Stimulated activated CD8-positive, alpha-beta memory T cell treated with anti-CD3 and anti-CD28 coated beads, Interleukin-15, amount 100 ng/mL, for 24 hours (primary cell): ENCODE measurements at places on chromosomes 16 and 17.

GRCh38 chr17:58246781-58247180 lies 8.4 kb downstream of the LPO start:
- DNase-seq = no peak

DNA sequence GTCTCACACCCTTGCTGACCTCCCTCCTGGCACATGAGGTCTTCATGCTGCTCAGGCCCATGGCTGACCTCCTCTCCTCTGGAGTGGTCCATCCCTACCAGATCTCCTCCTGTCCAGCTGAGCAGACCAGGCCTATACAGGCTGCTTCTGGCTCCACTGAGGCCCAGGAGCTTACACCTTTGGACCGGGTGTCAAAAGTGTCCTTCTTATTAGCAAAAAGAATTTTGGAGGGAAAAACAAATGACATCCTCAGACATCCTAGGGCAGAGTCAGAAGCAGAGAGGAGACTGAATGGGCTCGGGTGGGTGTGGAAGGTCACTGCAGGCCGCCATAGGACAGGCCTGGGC lies 38.1 kb downstream of the WSB1 start:
- no peak for DNase-seq

DNA sequence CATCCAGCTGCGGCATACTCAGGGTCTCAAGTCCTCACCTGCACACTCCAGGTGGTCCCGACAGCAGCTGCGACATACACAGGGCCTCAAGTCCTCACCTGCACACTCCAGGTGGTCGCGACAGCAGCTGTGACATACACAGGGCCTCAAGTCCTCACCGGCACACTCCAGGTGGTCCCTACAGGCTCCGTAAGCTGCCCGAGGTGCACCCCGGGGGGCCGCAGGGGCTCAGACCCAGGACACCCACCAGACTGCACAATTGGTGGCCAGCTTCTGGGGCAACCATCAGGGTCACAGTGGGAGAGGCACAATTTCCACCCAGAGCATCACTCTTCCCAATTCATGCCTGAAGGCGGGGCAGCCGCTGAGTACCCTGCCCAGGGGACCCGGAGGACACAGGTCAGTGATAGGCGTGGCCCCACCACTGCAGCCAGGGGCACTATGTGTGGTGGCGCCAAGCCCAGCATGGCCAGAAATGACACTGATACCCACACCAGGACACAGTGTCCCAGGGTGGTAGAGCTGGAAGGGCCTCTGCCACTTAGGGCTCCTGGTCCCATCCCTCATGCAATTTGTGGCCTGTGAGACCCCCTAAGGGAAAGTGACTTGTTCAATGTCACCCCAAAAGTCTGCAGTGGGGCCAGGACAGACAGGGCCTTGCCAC lies 57.5 kb upstream of the ZNF469 start:
- no peak for DNase-seq

DNA sequence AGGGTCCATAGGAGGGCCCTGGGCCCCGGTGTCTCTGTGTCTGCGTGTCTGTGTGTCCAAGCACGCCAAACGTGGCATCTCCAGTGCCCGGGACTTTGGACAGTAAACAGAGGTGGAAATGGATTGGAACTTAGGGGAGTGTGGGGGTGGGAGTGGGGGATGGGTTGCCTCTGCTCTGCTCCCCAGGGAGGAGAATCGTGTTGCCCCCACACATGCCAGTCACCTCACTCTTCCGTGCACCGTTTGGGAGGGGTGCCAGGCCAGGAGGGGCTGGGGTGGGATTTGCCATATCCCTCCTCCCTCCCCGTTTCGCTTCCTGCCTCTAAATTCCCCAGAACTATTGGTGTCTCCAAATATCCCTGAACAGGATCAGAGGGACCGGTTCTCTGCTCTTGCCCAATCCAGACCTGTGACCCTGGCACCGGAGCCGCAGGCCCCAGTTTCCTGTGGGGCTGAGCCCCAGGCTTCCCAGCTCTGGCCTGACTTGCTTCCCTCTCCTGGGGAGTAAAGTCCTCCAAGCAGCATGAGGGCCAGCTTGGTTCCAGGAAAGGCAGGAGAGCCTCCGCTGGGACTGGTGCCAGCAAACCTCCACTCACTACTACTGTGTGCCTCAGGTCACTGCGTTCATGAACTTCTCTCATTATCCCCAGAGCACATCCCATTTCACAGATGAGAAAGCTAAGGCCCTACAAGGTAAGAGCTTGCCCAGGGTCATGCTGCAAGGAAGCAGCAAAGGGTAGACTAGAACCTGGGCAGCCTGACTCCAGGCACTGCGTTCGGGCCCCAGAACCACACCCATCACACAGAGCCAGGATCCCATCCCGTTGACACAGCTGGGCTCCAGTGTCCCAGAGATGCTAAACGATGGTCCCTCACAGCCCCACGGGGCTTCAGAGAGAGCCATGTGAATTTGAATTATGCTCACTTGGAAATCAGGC lies at the start of gene ASGR1:
ASGR1 (minus strand) TSS at position 54 of the 938 bp plus-strand sequence. CDS start 807 bp downstream, outside the sequence.
- no peak for DNase-seq

- DNase-seq = no peak
Observed at GRCh38 chr17:13046361-13046760, 28.5 kb upstream of the ELAC2 start.

GRCh38 chr17:80080081-80080480 lies 21.3 kb upstream of the GAA start:
- DNase-seq = no peak

DNA sequence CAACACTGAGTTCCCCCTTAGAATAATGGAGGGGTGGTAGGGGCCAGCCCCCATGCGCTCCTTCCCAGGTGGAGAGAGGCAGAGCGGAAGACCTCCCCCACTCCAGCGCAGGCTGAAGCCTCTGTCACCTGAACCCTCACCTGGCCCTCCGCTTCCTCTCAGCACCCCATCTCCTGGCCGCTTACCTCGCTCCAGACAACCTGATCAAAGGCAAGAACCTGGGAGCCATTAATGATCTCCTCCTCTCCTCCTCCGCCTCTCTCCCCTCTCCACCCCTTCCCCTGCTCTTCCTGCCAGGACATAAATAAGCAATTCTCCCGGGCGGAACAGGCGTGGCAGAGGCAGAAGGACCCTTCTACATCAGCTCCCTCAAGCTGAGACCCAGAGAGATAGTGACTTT lies 110.2 kb upstream of the LHX1 start:
- no peak for DNase-seq

GRCh38 chr16:82425661-82426060 lies 201.1 kb upstream of the CDH13 start:
- no peak for DNase-seq

GRCh38 chr16:79535130-79535529 lies 65.4 kb downstream of the MAF start:
- DNase-seq = no peak

DNA sequence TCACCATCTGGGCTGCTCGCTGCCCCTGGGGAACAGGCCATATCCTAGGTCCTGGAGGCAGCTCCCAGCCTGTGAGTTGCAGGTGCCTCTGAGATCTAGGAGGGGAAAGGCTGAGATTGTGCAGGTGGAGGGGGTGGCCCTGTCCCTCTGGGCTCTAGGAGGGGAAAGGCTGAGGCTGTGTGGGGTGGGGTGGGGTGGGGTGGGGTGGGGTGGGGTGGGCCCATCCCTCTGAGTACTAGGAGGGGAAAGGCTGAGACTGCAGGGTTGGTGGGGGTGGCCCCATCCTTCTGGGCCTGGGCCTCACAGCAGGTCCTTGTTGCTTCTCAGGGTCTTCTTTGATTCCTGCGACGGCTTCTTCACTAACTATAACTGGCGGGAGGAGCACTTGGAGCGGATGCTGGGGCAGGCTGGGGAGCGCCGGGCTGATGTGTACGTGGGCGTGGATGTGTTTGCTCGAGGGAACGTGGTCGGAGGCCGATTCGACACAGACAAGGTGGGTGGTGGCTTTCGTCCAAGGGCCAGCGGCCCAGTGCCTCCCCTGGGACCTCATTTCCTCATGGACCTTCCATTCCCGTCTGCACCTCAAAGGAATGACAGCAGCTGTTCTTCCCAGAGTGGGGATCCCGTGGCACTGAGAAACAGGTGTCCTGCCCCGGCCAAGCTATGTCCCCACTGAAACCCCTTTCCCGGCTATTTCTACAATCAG lies 7.1 kb downstream of the ENGASE start:
- DNase-seq = no peak

- DNase-seq = no peak
Observed at GRCh38 chr16:84229471-84229870, 10.3 kb downstream of the KCNG4 start.

DNA sequence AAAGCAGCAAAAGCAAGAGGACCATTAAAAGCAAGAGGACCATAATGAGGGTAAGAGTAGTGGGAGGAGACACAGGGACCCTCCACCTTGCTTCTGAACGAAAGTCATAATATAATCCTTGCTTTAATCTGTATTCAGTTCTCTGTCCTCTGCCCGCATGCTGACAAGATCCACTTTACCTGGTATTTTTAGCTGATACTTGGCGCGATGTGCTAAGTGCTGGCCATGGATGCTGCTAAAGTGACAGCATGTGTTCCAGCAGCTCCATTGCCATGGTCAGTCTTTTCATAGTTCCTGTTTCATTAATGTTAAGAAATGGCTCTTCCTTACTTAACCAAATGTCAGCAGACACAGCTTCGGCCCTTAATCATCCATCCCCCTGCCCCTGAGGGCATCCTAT lies 86.8 kb downstream of the CA10 start:
- DNase-seq = no peak

DNA sequence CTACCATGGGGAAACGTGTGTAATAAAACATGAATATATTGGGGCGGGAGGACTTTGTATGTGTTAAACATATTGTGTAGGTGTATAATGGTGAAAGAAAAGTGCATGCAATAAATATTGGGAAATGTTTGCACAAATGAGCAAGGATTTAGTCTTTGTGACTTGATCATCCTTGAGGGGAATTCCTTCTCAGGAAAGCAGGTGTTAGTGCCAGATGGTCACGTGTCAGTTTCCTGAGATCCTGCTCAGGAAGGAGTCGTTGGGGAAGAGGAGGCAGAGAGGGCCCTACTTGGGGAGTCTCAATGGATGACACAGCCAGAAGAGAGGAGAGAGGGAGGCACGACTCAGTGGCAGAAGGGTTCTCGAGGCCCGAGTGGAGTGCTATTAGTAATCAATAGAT lies 53.2 kb downstream of the MSI2 start:
- no peak for DNase-seq

GRCh38 chr16:65728167-65728566 lies 606.3 kb upstream of the CDH11 start:
- no peak for DNase-seq

GRCh38 chr17:35872196-35872980 lies 3.7 kb upstream of the HEATR9 start:
- DNase-seq = no peak

GRCh38 chr16:68782198-68783174 lies 45.4 kb downstream of the CDH1 start:
- DNase-seq = no peak

GRCh38 chr17:47205419-47205963 lies 3.7 kb upstream of the MYL4 start:
- no peak for DNase-seq

DNA sequence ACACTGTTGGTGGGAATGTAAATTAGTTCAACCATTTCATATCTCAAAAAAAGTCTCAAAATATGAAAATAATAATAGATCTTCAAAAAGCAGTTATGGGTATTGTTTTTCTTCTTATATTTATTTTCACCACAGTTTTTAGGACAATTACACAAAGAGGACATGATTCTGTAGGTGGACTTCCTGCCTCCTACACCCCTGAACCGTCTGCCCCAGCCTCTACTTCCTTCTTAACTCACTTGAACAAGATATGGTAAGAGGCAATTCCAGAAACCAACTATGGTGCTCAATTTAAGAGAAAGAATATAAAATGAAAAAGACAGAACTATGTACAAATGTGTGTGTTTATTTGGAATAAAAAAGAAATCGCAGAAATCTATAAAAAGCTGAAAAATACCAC lies 74.1 kb upstream of the MON1B start:
- no peak for DNase-seq

GRCh38 chr16:81165411-81166097 lies 69.4 kb upstream of the GCSH start:
- no peak for DNase-seq

- no peak for DNase-seq
Observed at GRCh38 chr17:47316311-47316710, 7.4 kb upstream of the EFCAB13 start.

DNA sequence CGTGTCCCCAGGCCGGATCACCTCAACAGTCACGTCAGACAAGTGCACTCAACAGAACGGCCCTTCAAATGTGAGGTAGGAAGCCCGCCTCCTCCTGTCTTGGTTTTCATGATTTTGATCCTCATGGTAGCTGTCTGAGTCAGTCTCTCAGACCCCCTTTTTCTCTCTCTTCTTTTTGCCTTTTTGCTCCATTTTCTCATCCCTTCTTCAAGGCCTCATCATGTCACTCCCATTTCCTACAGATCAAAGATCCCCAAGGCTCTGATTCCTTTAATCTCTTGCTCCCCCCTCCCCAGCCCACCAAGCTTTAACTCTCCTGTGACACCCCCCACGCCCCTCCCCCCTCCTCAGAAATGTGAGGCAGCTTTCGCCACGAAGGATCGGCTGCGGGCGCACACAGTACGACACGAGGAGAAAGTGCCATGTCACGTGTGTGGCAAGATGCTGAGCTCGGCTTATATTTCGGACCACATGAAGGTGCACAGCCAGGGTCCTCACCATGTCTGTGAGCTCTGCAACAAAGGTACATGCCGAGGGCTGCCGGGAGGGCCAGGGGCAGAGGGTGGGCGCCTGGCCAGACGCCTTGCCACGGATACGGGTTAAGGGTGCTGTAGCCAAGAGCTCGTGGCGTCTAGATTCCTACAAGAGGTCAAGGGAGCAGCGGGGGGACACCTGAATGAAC lies 2.0 kb downstream of the MAZ start:
- DNase-seq = no peak

DNA sequence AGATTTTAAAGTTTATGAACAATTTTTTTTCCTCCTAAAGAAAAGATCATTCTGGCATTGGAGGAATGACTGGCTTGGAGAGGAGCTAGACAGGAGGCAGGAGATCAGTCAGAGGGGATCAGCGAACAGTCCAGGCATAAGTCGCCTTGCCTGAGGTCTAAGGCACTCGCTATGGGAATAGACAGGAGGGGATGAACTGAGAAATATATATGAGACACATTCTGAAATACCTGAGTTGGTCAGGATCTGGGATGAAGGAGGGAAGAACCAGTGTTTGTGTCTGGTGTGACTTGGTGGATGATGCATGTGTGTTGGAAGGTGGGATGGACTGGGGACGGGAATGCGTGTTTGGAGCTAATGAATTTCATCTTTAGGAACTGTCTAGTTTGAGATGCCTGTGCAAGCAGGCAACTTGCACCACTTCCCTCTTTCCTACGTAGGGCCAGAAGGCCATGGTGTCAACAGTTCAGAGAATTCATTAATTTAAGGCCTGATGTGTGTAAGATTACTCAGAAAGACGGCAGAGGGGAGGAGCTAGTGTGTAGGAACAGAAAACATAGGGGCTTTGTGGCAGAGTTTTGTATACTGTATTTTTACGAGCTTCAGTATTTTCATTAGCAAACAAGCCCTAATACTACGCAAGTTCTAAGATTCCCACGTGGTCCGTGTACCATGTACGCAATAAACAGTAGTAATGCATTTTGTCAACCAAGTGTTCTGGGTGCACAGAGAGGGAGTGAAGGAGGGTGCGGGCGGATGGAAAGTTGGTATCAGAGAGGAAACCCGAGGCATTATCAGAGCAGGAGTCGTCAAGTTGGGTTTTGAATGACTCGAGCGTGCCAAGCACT lies 825 bp downstream of the HEATR6 start:
- peak; percentile 11 for DNase-seq

- no peak for DNase-seq
Observed at GRCh38 chr17:66313995-66314659, 11.7 kb downstream of the PRKCA start.
